ENCODE measurements at places on chromosomes 12 and 14.

DNA sequence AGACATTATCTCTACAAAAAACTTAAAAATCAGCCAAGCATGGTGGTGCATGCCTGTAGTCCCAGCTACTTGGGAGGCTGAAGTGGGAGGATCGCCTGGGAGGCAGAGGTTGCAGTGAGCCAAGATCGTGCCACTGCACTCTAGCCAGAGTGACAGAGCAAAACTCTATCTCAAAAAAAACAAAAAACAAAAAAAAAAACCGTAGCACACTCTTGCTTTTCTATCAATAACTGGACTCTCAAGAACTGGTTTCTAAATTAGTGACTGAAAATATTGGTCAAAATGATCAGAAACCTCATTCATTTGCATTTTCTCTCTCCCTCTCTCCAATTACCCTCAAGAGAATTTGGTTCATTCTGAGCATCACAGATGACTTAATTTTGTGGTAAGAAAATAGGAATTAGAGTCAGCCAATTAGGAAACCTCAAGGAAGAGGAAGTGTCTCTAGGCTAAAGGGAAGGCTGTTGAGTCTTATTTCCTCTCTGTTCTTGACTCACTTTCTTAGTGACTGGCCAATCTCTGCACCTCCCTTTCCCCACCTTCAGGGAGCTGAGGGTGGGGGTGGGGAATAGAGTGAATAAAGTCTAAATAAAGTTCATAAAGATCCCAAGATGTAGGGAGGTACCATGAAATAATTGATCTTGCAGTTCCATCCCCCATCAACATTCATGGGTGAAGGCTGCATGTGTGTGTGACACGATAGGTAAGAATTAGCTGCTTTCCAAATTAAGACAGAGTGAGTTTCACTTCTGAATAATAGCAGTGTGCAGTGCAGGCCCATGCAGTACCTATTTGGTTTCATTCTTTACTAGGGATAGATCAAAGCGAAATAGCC, 6.8 kb upstream of the PSMA6 start:
- DNase-seq, result no peak

DNA sequence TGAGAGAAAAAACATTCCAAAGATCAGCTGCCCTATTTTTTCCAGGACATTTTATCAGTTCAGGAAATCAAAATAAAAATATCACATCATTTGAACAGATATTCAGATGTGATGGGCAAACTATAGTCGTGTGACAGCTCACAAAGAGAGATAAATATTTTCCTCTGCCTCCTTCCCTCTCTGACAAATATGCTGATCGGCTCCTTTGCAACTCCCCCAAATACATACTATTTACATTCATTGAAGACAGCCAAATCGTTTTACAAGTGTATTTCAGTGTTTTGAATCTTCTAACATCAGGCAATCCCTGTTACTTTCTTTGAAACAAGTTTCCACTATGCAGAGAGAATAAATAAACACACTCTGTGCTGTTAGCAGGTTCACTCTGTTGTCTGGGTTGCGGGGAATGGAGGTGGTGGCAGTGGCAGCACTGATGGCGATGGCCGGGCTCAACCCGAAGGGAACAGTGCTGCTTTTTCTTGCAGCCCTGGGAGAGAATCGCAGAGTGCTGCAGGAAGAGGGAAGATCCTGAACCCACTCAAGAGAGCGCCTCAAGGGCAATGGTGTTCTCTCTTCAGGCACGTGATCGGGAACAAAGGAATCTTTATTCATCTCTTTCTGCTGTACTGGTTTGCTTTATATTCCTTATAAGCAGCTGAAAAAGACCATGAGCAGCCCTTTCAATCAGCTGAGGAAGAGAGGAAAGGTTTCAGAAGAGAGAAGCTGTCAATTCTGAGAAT, 142.5 kb downstream of the PHLDA1 start:
- peak; percentile 49 for DNase-seq

DNA sequence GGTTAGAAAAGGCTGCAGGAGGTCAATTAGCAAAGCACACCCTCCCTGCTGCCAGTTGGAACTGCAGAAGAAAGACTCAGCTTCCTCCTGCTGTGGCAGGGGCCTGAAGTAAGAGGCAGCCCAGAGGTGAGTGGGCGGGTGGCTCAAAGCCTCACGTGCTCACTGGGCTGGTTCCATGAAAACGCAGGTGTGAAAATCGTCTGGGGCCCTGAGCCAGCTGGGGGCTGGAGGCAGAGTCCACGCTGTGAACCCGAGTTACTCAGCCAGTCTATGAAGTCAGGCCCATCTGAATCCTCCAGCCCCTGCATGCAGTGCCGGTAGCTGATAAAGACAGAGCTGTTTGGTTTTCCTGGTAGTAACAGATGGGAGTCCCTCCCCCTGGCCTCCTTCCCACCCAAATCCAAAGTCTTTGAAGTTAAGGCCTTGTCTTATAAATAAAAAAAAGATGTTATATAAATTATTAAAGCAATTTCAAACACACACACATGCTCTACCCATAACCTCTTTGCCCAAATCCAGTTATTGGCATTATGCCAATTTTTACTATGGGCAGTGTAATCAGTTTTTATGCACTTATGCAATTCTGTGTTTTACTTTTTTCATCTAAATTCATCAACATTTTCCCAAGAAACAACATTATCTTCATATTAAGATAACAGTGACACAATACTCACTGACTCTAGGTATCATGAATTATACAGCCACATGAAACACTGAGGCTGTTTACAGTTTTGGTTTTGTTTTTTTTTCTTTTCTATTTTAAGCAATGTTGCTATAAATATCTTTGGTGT, 57.9 kb upstream of the PNMA1 start:
- peak; percentile 97 for DNase-seq

- DNase-seq, result no peak
Observed at GRCh38 chr14:87732562-87732961, 260.4 kb downstream of the GALC start.

- peak; percentile 45 for DNase-seq
Observed at GRCh38 chr12:67969134-67969802, 20.0 kb upstream of the IFNG-AS1 start.

All from mesendoderm (in vitro differentiated cells).